IPS-NIHi11 (cell line): ENCODE measurements at places on chromosomes 3 and 15.

DNA sequence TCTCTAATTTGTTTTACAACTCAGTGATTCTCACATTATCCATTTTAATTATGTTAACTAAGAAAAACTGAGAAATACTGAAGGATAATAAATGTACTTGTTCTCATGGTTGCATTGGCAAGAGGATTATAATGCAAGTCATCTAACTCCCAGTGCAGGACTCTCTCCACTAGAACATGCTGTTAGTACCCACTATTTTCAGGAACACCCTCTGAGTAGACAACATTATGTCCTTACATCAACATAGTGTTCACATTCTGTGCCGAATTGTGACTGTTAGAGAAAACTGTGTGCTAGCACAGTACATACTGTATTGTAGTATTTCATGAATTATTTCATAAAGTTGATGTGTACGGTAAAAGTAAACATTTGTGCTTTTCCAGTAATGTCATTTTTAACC lies 80.1 kb downstream of the LEKR1 start:
- DNase-seq = no peak

DNA sequence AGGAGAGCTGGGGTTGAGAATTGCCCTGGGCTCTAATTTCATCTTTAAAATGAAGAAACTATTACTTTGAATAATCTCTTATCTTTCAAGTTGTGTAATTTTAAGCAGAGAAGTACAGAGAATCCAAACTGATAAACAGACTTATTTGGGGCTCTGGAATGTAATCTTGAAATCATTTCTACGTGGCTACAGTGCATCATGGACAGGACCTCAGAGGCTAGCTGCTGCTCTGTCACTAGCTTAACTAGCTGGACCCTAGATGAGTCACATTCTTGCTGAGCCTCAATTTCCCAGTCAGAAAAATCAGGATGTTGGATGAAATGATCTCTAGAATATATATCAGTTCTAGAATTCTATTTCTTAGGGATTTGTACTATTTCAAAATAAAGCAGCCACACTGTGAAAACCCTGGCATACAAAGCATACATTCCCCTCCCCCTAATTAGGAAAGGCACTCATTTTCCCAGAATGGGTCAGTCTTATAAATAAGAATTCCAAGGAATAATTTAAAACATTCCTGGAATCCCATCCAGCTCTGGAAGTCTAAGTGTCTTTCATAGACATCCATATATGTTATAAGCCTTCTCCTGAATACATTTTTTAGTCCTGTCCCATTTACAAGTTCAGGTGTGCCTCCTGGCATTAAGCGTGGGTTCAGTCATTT lies 47.2 kb downstream of the RASGRP1 start:
- no peak for DNase-seq

GRCh38 chr15:89728254-89728653 lies 22.8 kb downstream of the MESP1 start:
- DNase-seq = no peak

DNA sequence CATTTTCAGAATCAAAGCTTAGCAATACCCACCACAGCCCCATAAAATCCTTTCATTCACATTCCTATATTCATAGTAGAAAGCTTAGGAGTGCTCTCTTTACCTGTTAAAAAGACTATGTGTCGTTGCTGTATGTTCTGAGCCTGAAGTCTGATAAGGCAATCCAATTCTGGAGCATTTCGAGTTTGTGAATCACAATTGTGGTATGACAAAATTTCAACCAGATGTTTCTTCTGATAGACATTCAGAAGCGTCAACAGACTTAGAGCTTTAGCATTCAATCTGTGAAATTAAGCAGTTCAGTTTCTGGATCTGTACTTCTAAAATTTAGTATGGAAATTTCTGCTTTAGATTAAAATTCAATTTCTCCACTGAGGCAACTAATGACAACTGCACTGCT lies 58.3 kb downstream of the TASOR start:
- DNase-seq = no peak

DNA sequence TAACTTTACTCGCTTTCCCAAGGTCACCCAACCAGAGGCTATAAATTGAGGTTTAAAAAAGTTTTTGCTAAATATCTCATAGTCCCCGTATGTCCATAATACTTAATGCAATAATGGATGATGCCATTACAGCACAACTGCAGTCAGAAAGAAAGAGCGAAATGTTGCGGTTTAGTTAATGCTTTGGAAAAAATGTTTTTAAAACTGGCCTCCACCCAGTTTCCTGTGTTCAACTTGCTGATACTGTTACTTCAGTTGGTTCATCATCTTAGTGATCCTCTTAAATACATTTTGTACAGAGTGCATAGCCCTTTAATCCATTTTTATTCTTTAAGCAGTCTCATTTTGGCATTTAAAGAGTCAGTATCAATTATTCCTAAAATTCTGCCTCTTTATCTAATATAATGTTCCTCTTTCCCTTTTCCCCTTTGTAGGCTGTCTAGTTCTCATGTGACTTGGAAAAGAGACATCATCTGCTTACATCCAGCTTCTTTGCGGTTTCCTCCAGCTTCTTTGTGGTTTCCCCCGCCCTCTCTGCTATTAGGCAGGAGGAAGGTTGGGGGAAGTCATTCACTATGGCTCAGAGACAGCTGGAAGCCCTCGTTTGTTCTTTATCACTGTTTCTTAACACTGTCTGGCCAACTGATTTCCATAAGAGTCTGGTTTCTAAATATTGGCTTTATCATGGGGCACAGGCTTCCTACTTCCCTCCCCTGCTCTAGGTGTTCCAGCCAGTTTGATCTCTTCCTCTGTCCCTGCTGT lies 154.3 kb downstream of the GOLIM4 start:
- DNase-seq = no peak

GRCh38 chr3:4670352-4670751 lies 177.2 kb downstream of the ITPR1 start:
- DNase-seq = peak; percentile 62

DNA sequence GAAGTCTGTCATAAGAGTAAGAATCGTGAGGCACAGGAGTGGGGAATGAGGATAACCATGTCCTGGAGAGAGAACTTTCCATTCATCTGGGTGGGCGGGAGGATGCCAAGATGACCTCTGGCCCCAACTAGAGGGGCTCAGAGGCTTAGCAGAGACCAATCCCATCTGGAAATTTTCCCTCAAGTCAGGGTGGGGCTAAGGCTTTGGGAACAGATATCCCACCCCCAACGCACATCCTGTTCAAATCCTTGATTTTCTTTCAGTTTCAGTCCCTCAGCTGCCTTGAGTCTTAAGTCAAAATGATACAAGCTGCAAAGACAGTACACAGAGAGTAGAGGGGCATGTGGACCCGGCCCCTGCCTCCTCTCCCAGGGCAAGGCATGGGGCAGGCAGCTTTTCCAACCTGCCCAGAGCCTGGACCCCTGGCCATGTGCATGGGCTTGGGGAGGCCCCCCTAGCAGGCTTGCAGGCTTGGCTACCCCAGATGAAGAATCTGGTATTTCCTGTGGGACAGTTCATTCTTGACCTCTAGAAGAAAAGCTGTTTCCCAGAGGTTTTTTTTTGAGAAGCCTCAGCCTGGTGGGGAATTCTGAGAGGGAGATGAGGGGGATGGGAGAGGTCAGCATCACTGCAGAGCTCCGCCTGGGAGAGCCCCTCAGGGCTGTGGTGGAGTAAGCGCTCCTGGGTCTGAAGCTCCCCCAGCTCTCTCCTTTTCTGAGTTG lies 109.7 kb upstream of the HACD2 start:
- DNase-seq = no peak

DNA sequence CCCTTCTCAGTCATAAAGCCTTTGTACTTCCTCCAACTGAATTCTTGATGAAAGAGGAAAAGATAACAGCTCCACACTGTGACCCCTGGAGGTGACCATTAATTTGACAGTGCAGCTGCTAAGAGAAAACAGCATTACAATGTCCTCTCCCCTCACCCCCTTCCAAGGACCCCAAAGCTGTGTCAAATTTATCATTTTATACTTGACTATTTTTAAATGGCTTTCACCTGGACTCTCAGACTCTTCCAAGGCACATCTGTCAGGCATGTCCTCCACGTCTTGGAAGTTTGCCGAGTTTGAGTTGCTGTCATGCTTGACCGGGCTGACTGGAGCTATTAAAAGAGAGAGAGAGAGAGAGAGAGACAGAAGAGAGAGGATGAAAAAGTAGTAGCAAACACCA lies 236.5 kb downstream of the WDR72 start:
- DNase-seq = no peak

- DNase-seq = no peak
Measured at GRCh38 chr3:188687389-188687788, 484.4 kb upstream of the TPRG1 start.

- DNase-seq = no peak
Measured at GRCh38 chr3:29478611-29479010, 197.7 kb downstream of the RBMS3 start.

DNA sequence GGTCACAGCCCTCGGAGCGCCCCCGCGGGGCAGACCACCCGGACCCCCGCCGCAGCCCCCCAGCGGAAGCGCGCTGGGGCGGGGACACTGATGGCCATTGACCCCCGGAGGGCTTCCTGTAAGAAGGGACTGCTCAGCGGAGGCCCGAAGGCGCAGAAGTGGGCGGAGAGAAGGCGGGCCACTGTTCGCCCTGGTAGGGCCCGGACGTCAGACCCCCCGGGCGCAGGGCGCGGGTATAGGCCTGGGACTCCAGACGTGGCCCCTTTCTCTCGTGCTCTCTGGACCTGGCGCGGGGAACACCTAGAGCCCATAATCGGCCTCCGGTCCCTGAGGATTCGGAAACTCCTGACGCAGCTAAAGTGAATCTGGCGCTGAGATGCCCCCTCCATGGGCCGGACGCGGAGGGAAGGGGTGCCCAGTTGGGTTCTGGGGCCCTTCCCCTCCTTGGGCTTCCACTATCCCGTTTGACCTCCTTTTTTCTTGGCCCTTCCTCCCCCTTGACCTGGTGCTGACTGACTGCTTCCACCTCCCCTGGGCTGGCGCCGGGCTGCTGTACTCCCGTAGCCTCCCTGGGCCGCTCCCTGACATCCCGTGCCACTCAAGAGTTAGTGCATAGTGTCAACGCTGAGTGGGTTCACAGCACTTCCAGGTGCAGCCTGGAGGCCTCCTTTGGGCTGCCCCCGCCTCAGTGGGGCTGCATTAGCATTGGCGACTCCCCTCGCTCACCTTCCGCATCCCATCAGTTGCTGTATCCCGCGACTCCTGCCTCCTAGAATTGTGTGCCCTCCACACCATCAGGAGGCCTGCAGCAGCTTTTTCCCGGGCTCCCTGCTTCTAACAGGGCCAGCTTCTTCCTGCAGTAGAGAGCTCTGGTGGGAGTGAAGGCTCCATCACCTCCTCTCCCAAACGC lies 694 bp downstream of the ABTB1 start:
- peak; percentile 53 for DNase-seq

DNA sequence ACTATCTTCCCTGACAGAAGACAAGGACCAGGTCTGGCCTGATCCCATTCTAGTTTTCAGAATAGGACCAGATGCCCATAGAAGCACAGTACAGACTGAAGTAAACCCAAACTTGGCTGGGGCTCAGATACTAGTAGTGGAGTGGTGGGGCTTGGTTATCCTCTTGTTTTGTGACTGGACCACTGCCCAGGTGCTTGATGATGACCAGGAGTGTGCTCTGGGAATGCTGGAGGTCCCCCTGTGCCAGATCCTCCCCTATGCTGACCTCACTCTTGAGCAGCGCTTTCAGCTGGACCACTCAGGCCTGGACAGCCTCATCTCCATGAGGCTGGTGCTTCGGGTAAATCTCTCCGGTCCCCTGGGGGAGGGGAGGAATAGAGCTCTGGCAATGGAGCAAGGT lies 36.3 kb downstream of the ESYT3 start:
- no peak for DNase-seq

- DNase-seq = no peak
Measured at GRCh38 chr3:69271098-69271497, 114.8 kb downstream of the FRMD4B start.
